ENCODE measurements at places on chromosomes 5 and 9.

- no peak for DNase-seq
Measured at GRCh38 chr9:36903541-36904435, 130.3 kb downstream of the PAX5 start.

- DNase-seq: no peak
Measured at GRCh38 chr9:22119522-22120158, 110.5 kb upstream of the CDKN2B start.

- no peak for DNase-seq
Measured at GRCh38 chr9:26169708-26170107, 491.5 kb upstream of the TUSC1 start.

DNA sequence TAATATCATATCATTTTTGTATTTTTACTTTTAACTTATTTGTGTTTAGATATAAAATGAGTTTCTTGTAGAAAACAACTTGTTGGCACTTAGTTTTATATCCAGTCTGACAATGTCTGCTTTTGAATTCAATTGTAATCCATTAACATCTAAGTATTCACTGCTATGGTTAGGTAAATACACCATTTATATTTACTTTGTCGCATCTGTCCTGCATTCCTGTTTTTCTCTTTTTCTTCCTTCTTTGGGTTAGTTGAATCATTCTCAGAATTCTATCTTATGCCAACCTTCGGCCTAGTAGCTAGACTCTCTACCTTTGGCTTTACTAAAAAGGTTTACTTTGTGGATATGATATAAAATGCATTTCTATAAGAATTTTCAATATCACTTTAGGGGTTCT, 107.6 kb downstream of the PLCXD3 start:
- no peak for DNase-seq

All from activated CD8-positive, alpha-beta memory T cell treated with anti-CD3 and anti-CD28 coated beads for 48 hours (primary cell).